ENCODE measurements at places on chromosomes 13 and 19.

GRCh38 chr19:35045667-35046300, 4.3 kb downstream of the HPN start:
- peak; percentile 94 for DNase-seq

DNA sequence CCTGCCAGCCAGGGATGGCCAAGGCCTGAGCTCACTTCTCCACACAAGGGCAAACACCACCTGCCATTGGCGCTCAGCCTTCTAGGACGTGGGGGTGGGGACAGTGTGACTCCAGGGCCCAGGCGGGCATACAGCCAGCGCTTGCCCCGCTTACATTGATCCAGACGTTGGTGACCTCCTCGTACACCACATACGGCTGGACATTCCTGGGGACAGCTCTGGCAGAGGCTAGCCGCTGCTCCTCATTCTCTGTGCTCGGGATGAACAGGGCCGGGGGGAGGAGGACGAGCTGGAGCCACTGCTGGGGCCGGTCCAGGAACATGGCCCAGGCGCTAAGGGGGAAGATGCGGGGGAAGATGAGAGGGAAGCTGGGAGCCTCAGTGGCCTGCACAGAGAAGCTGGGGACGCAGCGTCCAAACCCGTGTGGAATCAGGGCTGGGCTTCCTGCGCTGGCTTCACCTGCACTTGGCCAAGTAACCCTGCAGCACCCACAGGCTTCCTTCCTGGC, 25.1 kb upstream of the MYDGF start:
- DNase-seq = no peak

- DNase-seq = peak; percentile 71
These were observed 591 bp downstream of the DEDD2 start for GRCh38 chr19:42216653-42217519.

GRCh38 chr13:112177450-112178288, 110.7 kb downstream of the SOX1 start:
- no peak for DNase-seq

- no peak for DNase-seq
These were observed 30.4 kb upstream of the PCDH8 start for GRCh38 chr13:52878831-52879230.

GRCh38 chr13:97502181-97502580, 68.2 kb downstream of the RAP2A start:
- DNase-seq = no peak

DNA sequence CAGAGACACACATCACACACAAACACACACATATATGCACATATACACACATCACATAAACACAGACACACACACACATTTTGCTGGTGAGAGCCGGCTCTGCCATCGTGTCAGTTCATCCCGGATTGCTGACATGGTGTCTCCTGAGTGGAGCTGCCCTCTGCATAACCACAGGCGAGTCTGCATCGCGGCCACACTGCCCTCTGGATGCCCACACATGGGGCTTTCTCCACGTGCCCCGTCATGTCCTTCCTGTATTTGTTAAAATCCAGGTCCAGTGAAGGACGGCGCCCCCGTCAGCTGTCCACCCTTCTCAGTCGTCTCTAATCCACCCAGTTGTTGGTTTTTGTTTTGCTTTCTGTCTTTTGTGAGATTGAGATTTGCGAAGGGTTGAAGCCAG, 52.6 kb upstream of the F7 start:
- no peak for DNase-seq

DNA sequence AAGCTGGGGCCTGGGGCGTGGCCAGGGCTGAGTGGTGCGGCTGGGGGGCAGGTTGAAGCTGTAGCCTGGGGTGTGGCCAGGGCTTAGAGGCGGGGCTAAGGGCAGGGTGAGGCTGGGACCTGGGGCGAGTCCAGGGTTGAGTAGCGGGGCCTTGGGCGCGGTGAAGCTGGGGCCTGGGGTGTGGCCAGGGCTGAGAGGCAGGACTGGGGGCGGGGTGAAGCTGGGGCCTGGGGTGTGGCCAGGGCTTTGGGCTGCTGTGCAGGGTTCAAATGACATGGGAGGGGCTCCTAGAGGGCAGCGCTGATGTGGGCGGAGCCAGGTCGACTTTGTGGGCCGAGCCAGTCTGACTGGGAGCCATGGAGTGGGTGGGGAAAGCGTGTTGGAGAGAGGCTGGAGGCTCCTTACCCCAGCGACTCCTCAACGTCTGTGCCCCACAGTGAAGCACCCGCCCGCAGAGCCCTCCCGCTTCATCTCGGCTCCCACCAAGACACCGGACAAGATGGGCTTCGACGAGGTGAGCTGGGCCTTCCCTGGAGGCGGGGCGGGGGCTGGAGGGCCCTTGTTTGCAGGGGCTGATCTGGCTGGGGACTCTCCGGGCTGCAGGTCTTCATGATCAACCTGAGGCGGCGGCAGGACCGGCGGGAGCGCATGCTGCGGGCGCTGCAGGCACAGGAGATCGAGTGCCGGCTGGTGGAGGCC, 21.5 kb downstream of the COLGALT1 start:
- no peak for DNase-seq

DNA sequence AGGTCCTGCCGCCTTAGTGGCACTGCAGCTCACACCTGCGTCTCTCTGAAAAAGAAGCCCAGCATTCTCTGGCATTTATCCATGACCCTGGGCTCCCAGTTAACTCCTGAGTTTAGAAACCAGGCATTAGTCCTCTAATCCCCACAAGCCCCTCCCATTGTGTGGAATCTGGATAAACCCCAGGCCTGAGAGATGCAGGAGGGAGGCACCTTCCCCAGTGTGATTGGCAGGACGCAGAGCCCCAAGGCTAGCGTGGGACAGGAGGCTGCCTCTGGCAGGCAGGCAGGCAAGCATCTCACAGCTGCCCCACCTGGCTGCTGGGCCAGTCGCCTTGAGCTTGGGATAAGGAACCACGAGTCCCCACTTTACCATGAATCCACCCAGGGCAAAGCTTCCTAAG, 11.0 kb upstream of the SERPINE3 start:
- DNase-seq = no peak

GRCh38 chr19:10899151-10899653, 27.8 kb downstream of the CARM1 start:
- DNase-seq = no peak

DNA sequence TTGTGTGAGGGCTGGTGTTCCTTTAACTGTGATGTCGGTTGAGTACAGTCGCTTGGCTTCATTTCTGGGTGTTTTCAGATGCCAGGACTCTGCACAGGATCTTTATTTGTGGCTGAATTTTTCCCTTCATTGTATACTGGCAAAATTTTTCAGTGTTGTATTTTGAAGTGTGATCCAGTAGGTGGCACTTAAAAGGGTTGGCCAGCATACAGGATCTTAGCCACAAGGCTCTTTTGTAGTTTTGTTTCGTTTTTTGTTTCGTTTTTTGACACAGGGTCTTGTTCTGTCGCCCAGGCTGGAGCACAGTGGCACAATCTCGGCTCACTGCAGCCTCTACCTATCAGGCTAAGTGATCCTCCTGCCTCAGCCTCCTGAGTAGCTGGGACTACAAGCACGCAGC, 8.7 kb downstream of the FCAR start:
- no peak for DNase-seq

DNA sequence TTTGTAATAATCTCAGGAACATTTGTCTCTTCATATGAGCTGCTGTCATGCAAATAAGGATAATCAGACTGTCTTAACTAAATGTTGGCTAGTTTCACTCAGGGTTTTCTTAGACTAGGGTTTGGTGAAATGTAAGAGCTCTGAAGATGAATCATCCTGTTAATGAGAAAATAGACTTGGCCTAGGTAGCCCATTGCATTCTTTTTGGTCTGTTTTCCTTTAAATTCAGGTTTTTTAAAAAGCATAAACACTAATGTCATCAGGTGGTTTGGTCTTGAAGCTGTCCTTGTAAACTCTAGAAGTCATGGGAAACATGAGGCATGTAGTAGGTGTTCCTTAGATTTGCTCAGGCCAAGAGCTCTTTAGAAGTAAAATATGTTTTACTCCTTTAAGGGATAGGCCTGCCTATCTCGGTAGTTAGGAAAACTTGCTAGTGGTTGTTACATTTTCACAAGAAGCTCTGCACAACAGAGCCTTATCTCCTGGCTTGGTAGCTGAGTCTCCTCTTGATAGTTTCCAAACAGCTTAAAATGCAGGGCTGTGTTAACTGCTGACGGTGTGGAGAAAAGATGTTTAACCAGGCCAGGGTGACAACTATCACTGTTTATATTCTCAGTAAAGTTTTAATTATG, 62.0 kb upstream of the C1QTNF9B start:
- DNase-seq = no peak

DNA sequence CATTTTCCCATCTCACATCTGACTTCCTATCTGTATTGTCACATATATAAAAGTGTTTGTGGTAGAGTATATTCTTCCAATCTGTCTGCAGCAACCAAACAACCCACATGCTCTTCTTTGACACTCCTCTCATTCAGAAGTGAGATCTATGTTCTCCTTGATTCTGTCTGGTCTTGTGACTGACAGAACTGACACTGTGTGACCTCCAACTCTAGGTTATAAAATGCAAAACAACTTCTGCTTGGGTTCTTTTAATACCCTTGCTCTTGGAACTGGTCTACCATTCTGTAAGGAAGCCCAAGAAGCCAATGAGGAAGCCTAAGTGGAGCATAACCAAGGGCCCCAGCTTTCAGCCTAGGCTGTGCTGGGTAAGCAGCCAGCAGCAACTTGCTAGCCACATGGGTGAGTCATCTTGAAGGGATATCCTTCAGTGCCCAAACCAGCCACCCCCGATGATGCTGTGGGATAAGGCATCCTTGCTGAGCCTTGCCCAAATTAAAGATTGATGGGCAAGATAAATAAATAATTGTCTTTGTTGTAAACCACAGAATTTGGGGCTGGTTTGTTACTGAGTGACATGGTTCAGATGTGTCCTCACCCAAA, 18.4 kb upstream of the ITM2B start:
- DNase-seq = no peak

DNA sequence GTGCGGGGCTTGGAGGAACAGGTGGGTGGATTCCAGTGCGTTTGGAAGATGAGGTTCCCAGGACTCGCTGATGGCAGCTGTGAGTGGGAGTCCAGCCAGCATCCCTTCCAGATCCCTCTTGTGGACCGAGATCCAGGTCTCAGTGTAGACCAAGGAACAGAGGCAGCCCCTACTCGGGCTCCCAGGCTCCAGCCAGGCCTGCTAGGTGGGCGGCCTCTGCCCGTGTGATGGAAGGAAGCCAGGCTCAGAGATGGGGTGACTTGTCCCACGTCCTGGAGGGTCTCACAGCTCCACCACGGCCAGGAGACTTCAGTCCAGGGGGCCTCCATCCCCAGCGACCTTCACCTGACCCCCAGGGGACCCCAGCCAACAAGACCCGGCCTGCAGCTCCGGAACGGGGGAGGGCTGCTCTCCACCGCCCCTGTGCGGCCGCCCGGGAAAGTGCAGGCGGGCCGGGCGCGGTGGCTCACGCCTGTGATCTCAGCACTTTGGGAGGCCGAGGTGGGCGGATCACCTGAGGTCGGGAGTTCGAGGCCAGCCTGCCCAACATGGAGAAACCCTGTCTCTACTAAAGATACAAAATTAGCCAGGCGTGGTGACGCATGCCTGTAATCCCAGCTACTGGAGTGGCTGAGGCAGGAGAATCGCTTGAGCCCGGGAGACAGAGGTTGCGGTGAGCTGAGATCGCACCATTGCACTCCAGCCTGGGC, 729 bp upstream of the MADCAM1 start:
- no peak for DNase-seq

DNA sequence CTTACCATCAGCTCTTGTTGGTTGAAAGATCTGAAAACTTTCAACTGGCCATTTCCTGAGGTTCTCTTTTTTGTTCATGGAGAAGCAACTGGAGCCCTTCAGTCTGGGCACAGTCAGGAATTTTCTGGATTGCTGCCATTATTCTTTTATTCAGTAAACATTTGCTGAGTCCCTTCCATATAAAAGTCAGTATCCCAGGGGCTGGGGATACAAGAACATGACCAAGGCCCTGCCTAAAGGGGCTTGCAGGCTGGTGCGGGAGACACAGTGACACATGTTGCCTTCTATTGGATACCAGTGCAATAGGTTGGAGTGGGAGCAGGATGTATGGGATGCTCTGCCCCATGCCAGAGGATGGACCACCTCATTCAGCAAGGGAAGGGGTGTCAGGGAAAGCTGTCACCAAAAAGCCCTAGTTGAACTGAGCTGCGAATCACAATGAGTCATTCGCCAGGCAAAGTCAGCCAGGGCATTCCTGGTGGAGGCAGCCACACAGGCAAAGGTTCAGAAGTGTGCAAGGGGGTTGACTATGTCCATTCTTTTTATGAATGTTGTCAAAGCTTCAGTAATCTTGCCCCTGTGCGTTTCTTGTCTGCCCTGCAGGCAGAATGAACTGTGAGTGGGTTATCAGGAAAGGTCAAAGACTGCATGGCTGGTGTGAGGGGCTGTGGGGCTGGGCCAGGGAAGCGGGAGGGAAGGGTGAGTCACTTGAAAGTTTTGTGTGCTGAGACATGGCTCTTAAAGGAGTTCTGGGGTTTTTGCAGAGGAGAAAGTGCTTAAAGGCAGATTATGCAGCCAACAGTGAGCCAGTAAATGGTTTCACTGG, 395.9 kb downstream of the KCNRG start:
- DNase-seq = no peak

DNA sequence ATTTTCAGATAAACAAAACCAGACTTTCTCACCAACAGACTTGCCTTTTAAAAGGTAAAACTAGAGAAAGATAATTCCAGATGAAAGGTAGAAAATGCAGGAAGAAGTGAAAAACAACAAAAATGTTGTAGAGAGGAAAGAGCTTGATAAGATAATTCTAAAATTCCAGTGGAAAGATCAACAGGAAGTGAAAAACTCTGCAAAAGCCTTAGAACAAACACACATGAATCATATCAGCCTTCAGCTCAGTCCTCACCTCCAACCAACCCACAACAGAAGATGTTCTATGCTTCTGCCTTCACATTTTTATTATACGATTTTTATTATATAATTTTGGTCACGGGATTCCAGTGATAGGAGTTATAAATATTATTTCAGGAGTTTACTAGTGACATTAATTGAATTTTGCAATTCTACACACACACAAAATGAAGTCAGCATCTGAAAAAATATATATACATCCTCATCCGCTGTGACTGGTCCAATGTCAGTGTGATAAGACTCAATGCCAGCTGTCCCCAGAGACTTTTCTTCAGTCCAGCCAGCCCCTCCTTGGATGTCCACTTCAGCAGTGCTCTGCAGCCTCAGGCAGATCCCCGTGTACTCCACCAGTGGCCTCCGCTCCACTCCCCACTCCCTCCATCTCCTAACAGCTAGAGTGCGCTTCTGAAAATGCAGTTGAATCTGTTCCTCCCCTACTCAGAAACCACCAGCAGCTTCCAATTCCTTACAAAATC, 57.9 kb downstream of the GADD45B start:
- no peak for DNase-seq

Measured in bone marrow (tissue), 2 donors.